ENCODE measurements at places on chromosomes 11 and 22. TPM values are rescaled to one million over a fixed set of nuclear protein-coding genes. Genes with fewer than 3 reads are reported as not detected.

The IGF2 gene
- total RNA-seq: 21.5 TPM

The PHF21A gene
- total RNA-seq: 71.1 TPM

GRCh38 chr11:117160826-117161225 is 16.7 kb downstream of the PAFAH1B2 start:
- DNase-seq: no peak

The SDHD gene
- 19.7 TPM for total RNA-seq

DNA sequence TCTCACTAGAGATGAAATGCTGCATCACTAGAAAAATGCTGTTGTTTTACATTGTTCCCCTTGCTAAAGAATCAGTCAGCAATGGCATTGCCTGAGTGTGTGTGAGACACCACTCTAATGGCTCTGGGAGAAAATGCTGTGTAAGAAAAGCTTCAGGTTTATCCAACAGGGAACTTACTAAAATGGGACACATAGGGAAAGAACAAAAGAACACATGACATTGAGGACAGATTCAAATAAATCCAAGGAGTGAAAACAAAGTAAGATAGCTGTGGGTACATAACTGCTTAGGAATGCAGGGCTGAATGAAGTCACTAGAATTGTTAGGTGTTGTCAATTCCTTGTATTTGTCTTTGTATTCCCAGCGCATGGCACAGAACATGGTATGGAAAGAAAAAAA is 24.2 kb downstream of the BLID start:
- no peak for DNase-seq

DNA sequence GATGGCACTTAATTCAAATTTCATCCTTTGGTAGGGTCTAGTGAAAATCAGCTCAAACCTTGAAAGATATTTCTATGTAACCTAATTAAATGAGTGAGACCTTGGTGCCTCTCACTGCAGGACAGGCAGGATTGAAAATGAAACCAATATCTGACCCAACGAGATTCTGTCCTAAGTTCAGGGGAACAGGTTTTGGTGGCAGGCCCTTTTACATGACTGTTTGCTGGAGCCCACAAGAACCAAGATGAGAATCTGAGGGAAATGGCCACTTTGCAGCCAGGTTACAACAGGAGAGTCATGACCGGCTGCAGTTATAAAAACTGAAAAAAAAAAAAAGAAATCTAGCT is 130.2 kb downstream of the TRIM44 start:
- no peak for DNase-seq

DNA sequence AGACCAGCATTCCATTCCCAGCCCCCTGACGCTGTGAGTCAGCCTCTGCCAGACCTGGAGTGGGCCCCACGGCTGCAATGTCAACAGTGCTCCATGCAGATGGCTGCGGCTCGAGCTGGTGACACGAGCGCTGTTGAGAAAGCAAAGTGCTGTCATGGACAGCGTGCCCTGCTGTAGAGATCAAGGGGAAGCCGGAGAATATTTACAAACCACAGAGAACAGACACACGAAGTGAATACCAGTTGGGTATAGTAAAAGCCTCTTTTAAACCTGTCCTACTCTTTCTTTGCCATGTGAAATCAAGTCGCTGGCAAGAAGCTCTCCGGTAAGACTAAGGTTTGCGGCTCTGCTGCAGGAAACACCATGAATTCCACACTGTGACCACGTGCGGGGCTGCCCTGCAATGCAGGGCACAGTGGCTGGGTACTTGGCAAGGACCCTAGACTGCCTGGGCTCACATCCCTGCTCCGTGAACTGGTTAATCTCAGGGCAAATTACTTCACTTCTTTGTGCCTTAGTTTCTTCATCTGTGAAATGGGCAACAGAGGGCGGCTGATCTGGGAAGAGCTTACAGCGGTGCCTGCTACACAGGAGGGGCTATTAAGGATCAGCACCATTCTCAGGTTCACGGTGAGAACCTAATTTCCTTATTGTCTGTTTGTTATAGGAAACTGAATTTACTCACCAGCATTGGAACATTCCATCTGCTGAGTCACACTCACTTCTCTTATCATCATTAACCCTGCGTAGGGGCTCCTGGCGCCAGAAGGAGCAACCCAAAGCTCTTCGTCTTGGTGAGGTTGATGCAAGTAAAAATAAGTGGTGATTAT is 27.8 kb upstream of the ELFN2 start:
- no peak for DNase-seq

The PIM3 gene
- 32.3 TPM for total RNA-seq

DNA sequence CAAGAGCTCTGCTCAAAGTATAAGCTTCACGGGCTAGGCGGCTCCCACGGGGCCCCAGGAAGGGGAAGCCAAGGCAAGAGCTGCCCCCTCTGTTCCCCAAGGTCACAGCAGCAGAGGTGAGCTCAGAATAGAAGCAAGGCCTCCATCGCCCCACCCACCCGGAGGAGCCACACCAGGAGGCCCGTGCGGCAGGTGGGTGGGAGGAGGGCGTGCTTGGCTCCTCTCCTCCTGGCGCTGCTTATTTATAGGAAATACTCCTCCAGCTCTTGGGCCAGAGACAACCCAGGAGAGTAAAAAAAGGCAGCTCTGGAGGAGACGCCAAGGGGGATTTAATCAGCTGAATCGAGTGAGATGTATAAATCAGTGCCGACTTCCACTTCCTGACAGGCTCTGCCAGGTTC is 87.8 kb downstream of the FEZ1 start:
- no peak for DNase-seq

DNA sequence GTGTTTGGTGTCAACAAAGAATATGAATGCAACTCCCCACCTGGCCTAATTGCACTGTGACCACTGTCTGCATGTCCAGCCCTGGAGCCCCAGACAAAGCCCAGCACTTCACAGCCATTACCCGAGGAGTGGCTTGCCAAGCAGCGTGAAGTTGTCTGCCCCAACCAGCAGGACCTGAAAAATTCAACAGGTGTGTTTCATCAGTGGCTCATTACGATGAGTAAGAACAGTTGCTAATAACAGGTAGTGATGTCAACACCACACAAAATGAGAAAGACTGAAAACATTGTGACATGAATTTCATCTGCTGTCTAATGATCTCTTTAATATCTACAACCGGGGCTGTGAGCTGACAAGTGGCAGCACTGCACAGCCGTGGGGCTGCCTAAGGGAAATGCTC is 10.3 kb downstream of the MRPL21 start:
- DNase-seq: no peak
